ENCODE measurements at places on chromosomes 6 and 20.

- DNase-seq, result no peak
Measured at GRCh38 chr20:57615445-57615811, 4.8 kb downstream of the ZBP1 start.

GRCh38 chr6:20693466-20694063 is 159.3 kb downstream of the CDKAL1 start:
- no peak for DNase-seq

DNA sequence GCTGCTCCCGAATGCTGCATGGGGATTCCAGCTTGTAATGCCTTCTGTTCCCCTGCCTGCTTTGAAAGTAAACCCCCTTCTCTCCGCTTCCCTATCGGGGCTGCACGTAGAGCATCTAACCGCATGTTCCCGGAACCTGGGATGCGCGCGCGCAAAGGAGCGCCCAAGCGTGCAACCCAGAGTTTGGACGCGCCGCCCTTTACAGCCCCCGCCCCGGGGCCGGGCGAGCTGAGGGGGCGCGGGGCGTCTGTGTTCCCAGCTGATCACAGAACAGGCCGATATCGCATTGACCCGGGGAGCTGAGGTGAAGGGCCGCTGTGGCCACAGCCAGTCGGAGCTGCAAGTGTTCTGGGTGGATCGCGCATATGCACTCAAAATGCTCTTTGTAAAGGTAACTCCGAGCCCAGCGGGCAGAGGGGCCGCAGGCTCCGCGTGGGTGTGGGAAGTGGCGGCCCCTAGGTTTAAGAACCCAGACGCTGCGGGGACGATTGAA is 1.4 kb downstream of the LAMP5 start:
- DNase-seq, result no peak

GRCh38 chr6:15690510-15690909 is 27.7 kb upstream of the DTNBP1 start:
- no peak for DNase-seq

- no peak for DNase-seq
Measured at GRCh38 chr20:62174870-62175624, 7.8 kb upstream of the MTG2 start.

DNA sequence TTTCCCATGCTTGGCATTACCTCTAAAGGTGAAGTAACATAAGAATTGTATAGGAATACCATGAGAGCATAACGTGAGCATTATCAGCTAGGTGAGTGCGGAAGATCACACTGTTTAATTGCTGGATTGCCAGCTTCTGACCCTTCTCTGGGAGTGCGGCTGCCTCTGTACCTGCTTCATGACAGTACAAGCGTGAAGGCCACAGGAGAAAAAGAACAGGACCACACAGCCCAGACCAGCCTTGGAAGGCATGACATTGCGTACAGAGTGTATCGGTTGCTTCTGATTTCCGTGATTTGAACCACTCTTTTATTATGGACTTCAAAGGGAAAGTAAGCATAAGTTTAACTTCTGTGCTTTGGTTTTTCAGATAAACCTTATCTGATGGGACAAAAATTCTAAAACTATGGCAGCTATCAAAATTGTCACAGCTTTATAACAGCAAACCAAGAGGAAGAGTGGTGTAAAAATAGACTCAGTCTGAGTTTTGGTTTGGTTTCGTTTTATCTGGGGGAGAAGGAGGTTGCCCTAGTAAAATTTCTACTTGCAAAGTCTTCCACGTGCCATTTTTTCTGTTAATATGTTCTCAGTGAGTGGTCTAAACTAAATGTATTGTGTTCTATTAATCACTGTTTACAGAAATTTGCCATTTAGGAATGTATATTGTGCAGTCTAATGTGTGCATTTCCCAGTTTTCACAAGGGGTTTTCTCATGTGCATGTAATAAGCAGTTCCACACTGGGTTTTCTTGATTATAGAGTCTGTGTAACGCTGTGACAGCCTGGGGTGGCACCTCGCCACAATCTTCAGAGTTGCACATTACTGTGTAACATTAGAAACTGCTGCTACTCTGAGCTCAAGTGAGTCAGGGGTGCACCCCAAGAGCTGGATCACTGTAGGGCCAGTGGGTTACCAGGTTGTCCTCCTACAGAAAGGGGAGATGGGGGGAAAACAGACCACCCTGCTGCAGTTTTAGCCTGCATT is 97.3 kb downstream of the RPP40 start:
- DNase-seq, result no peak

DNA sequence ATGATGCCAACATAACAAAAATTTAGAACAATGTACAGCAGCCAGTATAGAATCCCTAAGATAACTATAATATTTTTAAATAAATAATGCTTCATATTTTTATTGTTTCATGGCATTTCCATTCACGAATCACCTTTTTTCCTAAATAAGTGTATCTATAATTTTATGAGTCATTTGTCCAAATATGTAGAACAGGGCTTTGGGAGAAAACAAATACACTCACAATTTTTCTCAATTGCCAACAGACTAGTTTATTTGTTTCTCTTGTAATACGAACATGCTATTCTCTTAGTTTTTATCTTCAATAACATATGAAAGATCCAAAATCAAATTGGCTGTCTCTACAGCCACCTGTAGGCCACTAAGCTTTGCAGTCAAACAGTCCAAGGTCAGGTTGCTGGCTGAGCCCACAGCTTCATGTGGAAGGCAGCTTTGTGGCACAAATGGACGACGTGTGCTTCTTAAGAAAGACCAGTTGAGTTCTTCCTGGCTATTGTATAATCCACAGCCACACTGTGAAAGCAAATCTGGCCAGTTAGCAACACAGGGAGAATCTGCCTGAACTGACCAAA is 29.0 kb downstream of the MKKS start:
- no peak for DNase-seq

GRCh38 chr6:35139924-35140638 is 1.1 kb downstream of the TCP11 start:
- peak; percentile 68 for DNase-seq

DNA sequence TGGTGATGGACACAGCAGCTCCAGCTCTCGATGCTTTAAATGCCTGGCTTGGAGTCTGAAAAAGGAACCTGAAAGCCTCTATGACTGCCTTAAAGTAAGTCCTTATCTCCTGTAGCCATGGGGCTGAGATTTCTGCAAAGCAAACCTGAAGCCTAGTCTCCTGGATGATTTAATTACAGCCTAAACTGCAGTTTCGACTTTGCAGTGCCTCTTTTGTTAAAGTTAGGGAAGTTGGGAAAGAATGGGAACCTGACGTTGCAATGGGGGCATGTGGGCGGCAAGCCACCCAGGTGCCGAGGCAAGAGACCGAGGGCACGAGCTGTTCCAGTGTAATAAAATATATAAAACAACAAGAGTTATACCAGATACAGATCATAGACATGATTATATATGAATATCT is 11.7 kb upstream of the TCFL5 start:
- no peak for DNase-seq

GRCh38 chr6:41618598-41618997 is 19.7 kb upstream of the MDFI start:
- no peak for DNase-seq

GRCh38 chr20:35497320-35497719 is 32.1 kb downstream of the C20orf173 start:
- DNase-seq, result no peak

- no peak for DNase-seq
Measured at GRCh38 chr20:51489611-51490010, 52.9 kb downstream of the NFATC2 start.

GRCh38 chr20:49567421-49568277 is at the start of gene PTGIS:
Gene PTGIS, minus strand, starts transcription at chr20:49568137. Its CDS starts 21 bp downstream, at chr20:49568116.
- DNase-seq, result no peak

GRCh38 chr20:18901980-18902737 is 88.6 kb downstream of the SCP2D1 start:
- DNase-seq, result no peak

GRCh38 chr6:88211446-88211845 is 45.3 kb upstream of the CNR1 start:
- no peak for DNase-seq

GRCh38 chr6:125077453-125077852 is 76.1 kb upstream of the TPD52L1 start:
- no peak for DNase-seq

GRCh38 chr20:22768266-22769178 is 184.2 kb upstream of the FOXA2 start:
- no peak for DNase-seq

- DNase-seq, result no peak
Measured at GRCh38 chr6:28053584-28053983, 26.8 kb upstream of the ZNF165 start.

GRCh38 chr6:154606457-154606856 is 96.0 kb upstream of the CNKSR3 start:
- DNase-seq, result no peak

DNA sequence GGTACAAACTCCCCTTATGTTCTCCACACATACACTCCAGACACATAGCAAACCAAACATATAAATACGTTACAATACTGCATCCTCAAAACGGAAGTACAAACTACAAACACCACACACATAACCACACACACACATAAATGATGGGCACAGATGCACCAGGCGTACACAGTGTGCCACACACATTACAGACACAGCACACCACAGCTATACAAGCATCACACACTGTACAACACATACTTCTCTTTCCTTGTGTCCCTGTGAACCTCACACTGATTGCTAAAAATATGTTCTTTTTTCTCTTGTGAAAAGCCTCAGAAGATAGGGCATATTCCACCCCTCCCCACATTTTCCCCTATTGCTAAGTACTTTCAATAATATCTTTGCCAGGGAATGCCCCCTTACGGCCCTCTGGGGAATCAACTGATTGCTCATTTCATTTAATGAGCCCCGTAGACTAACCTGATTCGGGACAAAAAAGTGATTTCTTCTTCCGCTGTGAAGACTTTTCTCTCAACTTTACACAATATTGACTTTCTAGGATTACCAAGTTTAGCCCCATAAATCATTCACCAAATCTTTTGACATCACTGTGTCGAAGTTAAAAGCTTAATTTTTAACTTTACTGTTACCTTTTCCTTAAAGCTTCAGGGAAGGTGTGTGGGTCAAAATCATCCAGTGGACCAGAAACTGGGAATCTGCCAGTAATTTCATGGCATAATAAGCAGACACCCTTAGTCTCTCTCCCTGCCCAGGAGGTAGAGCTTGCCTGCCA is at the start of gene SLC17A1:
TSS of gene SLC17A1 (minus strand) at position 521 of the 775 bp plus-strand sequence. CDS start 1,495 bp downstream, outside the sequence.
- no peak for DNase-seq

DNA sequence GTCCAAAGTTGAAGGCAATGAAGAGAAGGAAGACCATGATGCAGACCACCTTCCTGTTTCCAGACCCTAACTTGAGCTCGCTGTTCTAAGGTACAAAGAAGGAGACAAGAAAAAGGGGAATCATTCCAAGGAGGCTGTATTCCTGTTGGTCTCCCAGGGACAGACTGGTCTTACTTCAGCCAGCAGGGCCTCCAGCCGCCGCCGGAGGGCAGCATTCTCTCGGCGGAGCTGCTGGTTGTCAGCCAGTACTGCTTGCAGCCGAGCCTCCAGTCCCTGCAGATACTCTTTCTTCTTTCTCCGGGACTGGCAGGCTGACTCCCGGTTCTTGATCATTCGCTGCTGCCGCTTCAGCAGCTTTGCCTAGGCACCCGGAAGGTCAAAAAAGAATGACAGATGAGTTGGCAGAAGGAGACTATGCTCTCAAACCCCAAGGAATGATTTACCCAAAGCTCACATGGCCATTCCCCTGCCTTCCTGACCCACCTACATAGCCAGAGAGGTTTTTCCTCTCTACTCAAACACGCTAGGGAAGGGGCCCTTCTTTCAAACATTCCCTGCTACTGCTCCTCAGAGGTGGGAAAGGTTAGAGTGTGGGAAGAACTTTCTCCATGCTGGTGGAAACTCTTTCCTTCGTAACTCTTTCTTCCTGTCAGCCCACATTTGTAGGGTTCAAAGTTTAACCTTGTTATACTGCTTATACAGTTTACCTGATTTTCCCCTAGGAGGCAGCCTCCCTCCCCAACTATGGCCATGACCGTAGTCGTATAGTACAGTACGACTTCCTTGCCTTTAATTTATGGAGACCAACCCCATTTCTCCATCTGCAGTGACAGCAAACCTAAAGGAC is 9.0 kb downstream of the ATF6B start:
- peak; percentile 83 for DNase-seq

DNA sequence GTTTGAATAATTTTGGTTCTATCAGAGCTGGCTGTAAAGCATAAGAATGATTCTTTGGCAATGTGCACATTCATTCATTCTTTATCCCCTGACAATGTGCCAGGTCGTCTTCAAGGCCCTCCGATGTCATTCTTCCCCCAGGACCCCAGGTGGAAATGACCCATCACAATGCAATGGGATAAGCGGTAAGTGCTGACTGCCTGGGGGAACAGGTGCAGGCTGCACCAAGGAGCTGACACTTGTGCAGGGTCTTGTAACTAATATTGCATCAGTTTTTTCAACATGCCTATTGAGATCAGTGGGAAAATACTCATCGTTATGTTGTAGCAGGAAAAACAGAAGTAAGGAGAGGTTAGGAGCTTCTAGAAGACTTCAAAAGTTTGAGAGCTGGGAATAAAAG is 105.6 kb downstream of the FOXC1 start:
- no peak for DNase-seq

DNA sequence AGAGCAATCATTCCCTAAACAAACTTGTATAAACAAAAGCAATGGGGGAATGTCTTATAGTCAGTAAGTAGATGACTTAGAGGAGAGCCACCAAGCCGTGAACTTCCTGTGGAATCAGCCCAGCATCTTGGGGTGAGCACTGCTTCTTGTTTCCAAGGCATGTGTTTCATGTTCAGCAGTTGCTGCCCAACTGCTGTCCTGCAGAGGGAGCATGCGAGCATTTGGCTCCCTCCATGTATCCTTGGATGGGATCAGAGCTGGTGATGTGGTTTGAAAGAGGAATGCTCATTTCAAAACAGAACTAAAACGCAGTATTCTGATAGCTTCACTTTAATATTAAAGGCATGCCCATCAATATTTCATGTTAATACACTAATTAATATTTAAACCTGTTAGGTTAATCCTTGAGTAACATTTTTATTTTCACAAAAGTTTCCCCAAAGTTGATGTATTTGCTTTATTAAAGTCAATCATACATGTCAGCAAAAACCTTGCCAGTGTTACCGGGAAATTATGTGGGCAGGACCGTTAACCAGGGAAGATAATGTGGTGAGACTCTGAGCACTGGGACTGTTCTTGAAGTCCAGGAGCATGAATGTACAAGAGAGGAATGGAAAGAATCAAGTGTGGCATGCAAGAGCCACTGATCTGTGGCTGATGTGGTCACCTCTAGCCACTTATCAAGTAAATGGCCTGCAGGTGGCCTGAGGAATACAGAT is 172.1 kb upstream of the GGTLC1 start:
- DNase-seq, result peak; percentile 53

GRCh38 chr6:4451081-4451480 is 315.7 kb upstream of the ECI2 start:
- no peak for DNase-seq

Data from kidney capillary endothelial cell (primary cell).